Astrocyte of the spinal cord (primary cell): ENCODE measurements at places on chromosomes 16 and 17.
A peak's percentile ranks its signal among the peaks of the same experiment; 100 is the strongest.

- DNase-seq: no peak
These were observed 12.0 kb downstream of the MINK1 start for GRCh38 chr17:4845118-4845517.

GRCh38 chr16:68368301-68368888 is 57.6 kb downstream of the PRMT7 start:
- DNase-seq: no peak

DNA sequence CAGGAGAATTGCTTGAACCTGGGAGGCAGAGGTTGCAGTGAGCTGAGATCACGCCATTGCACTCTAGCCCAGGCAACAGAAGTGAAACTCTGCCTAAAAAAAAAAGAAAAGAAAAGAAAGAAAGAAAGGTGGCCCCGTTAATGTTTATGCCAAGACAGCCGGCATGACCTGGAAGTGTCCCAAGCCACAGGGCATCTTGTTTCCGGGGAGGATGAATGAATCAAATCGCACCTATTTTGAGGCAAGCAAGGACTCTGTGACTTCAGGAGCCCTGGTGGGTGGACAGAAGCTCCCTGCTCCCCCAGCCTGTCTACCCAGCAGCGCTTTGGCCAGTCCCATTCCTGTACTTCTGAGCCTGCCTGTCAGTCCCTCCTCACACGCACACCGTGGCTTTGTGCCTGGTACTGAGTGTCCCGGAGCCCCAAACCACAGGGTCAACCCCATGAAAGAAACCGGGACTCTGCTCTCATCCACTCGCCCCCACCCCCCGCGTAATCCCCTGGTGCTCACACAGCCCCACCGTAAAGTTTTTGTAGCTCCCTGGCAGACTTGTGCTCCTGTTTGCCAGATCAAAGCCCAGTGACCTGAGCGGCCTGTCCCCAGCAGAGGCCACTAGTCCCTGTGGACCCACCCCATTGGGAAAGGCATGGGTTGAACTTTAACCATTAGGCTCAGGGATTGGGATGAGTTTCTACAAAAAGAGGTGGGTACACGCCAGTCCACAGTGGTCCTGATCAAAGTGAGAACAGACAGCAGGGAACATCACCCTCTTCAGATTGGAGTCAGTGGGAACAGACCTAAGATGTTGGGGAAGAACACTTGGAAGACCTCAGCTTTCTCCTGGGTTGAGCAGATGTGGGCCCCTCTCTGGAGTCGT is 19.3 kb downstream of the CD2BP2 start:
- no peak for DNase-seq

- peak; percentile 99 for DNase-seq
These were observed 9.1 kb upstream of the COL1A1 start for GRCh38 chr17:50210240-50211225.

DNA sequence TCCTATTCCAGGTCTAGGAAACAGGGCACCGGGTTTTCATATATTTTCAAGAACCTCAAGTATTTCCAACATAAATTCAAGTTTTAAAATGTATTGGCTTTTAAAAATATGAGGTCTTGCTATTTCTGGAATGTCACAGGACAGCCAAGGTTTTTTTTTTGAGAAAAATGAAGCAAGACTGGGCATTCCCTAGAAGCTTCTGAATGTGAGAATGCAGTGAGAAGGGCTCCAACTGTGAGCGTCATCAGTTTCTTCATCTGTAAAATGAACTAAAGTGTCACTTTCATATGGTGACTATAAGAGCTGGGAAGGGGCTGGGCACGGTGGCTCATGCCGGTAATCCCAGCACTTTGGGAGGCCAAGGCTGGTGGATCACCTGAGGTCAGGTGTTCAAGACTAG is 455.8 kb upstream of the MAF start:
- DNase-seq: no peak

DNA sequence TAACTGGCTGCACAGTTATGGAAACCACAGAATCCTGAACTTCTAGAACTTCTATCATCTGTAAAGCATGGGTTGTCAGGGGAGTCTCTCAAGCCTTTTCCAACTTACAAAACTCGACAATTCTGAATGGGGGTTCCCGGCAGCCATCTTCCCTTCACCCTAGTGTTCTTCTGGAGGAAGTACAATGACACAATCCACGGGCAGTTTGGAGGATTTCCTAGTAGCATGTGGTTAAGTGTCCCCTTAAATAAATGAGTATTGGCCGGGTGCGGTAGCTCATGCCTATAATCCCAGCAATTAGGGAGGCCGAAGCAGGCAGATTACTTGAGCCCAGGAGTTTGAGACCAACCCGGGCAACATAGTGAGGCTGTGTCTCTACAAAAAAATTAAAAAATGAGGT is 2.1 kb downstream of the SLC16A6 start:
- no peak for DNase-seq

GRCh38 chr17:50165867-50166517 is at the start of gene SGCA:
Gene SGCA (plus strand): TSS chr17:50166005. CDS start chr17:50166041, 36 bp downstream.
- no peak for DNase-seq

DNA sequence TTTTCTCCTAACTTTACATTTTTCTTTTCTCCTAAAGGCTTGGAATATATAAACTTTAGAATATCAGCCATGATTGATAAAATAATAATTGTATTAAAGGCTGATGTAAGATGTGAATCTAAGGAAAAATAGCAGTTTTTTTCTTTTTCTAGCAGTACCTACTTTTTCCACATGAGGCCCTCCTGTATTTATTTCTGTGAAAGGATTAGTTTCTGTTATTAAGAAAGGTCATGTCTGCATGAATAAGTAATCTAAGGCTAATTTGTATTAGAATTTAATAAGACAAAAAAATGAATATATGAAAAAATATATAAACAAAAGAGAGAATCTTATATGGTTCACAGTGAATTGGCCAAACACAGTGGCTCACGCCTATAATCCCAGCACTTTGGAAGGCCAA is 85.3 kb downstream of the STXBP4 start:
- DNase-seq: peak; percentile 20

GRCh38 chr17:79508291-79508716 is 102.5 kb downstream of the RBFOX3 start:
- no peak for DNase-seq

DNA sequence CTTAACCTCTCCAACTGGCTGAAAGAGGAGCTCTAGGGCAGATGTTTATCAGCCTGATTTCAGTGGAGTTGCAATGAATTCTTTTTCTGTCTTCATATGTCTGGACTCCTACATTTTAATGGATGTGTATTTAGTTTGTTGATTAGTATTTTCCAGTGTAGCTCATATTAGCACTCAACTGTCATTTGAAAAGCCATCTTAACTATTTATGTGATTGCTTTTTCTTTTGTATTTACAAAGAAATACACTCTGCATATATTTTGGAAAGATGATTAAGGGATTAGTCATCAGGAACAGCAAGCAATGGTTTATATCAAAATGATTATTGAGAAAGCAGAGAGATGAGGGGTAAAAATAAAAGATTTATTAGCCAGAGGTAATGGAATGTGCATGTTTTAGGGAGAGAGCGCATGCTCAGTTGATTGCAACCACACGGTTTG is 71.1 kb downstream of the WWOX start:
- no peak for DNase-seq

DNA sequence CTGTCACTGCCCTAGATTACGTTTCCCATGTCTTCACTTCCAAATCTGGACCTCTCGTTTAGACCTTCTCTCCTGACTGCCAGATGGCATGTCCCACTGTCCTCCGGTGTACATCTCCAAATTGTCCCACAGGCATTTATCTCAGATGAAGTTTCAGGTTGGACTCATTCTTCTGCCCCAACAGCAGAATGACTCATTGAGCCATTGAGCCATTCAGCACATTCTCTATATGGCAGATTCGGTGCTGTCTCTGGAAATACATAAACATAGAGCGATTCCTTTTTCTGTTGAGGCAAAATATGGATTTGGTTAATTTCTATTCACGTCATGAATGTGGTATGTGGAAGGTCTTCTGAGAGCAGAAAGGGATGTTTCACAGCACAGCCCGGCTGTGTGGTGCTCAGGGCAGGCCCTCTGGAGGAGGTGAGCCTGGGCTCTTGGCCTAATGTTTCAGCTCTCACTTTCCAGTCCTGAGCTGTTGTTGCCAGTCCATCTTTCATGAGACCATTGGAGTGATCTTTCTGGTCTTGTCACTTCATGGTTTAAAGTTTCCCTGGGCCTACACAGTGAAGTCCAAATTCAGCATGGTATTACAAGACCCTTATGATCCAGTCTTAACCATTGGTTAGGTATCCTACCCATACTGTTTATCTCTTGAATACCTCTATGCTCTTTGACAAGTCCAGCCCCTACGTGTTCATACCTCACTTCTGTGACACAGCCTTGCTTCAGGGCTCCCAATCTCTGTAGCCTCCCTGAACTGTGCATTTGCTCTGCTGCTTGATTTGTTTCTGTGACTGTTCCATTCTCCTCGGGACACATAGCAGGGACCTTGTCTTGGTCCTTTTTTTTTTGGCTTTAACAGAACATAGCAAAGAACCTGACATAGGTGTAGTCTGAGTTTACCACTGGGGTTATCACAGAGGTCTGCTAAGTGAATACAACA is 15.9 kb downstream of the HAPSTR1 start:
- no peak for DNase-seq

GRCh38 chr16:70416748-70417616 is 21.9 kb downstream of the ST3GAL2 start:
- DNase-seq: no peak

- DNase-seq: peak; percentile 13
These were observed 168.4 kb downstream of the RAB11FIP4 start for GRCh38 chr17:31559584-31560501.

GRCh38 chr17:72297326-72298115 is 176.7 kb downstream of the SOX9 start:
- DNase-seq: peak; percentile 37

- peak; percentile 79 for DNase-seq
These were observed 4.2 kb downstream of the SOCS1 start for GRCh38 chr16:11251525-11252481.

DNA sequence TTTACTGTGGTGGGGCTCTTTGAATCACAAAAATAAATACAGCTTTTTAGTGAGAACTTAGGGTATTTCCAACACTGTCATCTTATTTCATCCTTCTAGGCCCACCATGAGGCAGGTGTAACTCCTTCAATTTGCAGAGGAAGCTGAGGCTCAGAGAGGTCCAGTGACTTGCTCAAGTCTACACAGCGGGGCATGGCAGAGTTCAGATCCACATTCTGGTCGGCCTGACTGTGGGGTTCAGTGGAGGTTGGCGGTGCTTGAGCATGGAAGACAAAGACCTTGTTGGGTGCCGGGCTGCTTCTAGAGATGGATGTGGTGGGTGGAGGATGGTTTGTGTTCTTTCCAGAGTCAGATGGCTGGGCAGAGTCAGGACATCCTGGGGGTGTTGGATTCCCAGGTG is 39.8 kb downstream of the PLCG2 start:
- no peak for DNase-seq

- DNase-seq: no peak
These were observed 29.8 kb upstream of the HS3ST3A1 start for GRCh38 chr17:13631529-13631928.

- no peak for DNase-seq
These were observed 135.1 kb upstream of the CORO6 start for GRCh38 chr17:29757788-29758187.

GRCh38 chr16:71192387-71192786 is 38.1 kb downstream of the HYDIN start:
- DNase-seq: no peak

- DNase-seq: no peak
These were observed 17.2 kb upstream of the CACNG4 start for GRCh38 chr17:66947311-66947710.

GRCh38 chr16:392450-393030 is 4.5 kb upstream of the NME4 start:
- no peak for DNase-seq

DNA sequence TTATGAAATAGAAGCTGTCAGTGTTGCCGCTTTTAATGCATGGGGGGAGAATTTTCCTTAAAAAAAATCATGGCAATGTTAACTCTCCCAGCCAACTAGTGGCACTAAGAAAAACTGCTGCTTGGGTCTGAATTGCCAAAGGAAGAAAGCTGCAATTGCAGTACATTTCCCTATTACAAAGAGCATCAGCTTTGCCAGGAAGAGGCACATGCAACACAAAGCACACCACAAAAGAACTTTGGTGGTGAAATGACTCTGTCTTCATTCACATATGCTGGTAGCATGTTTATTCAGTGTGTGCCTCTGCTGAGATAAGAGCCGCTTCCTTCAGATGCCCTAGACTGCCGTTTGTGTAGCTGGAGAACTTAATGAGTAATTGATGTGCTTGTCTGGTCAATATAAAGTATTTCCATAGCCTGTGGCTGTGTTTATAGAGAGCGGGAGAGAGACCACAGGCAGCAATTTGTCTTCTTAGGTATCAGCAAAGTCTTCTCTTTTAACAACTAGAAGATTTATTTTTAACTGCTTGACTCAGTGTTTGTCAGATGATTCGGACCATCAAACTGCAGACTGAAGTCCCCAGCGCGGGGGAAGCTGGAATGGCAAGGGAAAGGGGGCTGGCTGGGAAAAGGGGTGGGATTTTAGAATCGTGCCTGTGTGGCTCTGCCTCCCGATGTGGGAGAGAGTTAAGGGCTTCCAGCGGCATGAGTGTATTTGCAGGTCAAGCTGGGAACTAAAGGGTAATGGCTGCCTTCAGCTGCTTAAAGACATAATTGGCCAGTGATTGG is 115.1 kb downstream of the MRTFB start:
- DNase-seq: peak; percentile 76

DNA sequence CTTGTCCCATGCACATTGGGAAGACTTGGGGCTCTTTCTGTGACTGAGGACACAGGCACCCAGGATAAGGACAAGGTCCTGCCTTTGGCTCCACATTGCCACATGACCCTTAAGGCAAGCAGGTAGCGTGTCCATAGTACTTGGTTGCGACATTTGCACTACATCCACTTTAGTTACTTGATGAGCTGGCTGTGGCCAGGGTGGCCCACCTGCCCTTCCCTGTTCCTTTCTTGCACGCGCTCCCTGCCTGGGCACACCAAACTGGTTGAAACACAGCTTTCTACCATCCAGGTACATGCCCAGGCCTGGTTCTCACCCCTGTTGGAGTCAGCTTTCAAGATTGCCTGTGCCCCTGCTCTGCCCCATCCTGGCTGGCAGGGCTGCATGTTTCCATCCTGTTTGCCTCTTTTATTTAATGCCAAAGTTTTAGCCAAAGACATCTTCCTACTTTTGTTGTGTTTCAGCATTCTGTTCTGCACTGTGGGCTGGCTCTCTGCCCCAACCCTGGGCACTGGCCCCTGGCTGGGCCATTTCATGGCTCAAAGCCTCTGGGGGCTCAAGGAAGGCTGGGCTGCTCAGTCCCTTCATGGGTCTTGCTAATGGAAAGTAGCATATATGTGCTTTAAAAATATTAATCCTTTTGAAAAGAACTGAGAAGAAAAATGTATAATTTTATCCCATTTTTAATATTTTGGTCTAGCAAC is 3.2 kb downstream of the B3GNT9 start:
- DNase-seq: no peak

DNA sequence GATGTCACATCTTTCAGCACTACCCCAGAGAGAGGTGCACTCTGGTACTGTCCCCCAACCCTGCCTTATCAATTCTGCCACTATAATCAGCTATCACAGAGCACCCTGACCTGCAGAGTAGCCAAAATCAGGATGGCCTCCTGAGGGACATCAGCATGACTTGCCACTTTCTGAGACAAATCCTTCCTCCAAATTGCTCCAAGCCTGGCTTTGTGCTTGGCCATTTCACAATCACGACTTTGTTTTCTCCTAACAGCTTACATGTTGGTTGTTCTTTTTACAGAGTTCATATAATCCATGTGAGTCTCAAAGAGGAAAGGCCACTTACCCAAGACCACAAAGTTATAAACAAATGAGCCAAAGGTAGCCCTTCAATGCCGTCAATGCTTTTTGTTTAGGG is 449.0 kb upstream of the CDH5 start:
- DNase-seq: no peak

GRCh38 chr17:69417545-69418483 is 3.3 kb downstream of the MAP2K6 start:
- peak; percentile 14 for DNase-seq
